Testis (tissue), 5 donors: ENCODE measurements at places on chromosomes 7 and 10. TPM values are rescaled to one million over a fixed set of nuclear protein-coding genes. Genes with fewer than 3 reads are reported as not detected.

- H3K27me3 ChIP-seq: no peaks in the 10 kb centered on the region
- H3K4me3 ChIP-seq: no peak overlapping the region
- no peaks in the 10 kb centered on the region for H3K36me3 ChIP-seq
- no peak overlapping the region for H3K27ac ChIP-seq
- DNase-seq: no peak
- no peaks in the 10 kb centered on the region for H3K4me1 ChIP-seq
These were observed 431.8 kb downstream of the GRM8 start for GRCh38 chr7:126820925-126821324.

DNA sequence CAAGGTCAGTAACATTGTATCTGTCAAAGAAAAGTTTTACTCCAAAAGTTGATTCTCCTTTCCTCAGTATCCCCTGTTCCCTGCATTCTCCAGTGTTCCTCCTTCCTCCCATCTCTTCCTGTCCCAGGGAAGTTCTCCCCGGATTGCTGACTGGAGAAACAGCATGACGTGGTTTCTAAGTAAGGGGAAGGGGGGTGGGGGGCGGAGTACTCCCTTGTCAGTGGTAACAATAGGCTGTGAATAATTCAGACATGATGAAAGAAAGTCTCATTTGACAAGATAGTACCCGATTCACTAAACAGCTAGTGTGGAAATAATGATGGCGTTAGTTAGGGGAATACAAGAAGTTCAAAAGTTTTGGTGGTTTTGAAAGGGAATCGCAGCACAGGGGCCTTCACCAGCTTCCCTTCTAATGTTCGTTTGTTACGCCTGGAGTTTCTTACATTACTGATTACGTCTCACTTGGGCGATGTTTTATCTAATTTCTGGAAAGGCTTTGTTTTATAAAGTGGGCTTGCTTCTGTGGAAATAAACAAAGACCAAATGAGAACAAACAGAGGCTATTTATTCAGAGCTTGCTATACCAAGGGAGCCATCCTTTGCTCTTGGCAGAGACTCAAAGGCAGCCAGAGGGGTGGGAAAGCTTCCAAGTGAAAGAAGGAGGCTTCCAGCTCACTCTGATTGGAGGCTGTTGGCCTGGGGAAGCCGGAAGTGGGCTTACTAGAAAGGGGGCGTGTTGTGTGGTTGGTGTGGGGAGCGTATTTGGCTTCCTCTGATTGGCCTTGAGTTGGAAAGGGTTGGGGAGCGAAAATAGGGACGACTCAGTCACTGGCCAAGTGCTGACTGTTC, 453.7 kb downstream of the SDK1 start:
- DNase-seq: peak; percentile 27
- no peaks in the 10 kb centered on the region for H3K36me3 ChIP-seq
- H3K4me3 ChIP-seq: no peak overlapping the region
- no peaks in the 10 kb centered on the region for H3K27me3 ChIP-seq

DNA sequence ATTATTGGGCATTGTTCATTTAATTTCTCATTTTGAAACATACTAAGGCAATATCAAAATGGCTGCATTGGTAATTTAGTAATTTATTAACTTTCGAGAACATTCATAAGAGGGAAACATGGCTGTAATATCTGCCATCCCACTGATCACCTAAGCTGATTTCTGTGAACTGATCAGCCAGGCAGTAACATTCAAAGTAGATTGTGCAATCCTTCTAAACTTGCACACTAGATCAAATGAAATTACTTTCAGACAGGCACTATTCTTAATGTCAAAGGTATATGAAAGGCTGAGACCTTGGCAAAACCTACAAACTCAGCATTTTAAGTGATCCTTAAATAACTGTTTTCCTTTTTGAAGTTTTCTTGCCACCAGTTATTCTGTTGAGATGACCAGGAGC, 290.7 kb downstream of the CACNA2D1 start:
- DNase-seq: no peak
- no peak overlapping the region for H3K27ac ChIP-seq
- H3K27me3 ChIP-seq: no peaks in the 10 kb centered on the region
- no peaks in the 10 kb centered on the region for H3K4me1 ChIP-seq
- H3K4me3 ChIP-seq: no peak overlapping the region
- H3K36me3 ChIP-seq: no peaks in the 10 kb centered on the region

DNA sequence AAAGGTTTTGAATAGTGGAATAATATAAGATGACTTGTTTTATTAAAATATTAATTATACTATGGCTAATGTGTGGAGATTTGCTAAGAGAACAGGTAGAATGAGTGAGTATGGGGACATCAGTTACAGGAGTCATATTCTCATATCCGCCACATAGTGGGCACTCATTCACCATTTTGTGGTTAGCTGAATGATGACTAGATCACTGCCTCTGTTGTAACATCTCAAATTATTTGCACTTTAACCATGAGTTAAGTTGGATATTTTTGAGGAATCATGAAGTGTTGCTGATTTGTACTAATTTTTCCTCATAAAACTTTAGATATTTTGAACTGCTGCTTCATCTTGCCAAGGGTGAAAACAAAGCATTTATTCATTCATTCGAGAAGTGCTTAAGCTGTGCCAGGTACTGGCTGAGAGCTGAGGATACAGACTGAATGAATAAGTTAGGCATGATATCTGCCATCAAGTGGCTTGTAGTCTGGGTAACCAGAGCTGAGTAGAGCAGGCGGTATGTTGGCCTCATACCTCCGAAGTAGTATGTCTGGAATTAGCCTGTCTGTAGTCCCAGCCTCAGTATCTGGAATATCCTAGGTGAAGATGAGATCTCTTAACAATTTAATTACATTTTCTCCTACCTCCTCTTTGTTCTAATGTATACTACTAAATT, 100.5 kb downstream of the ZEB1 start:
- no peaks in the 10 kb centered on the region for H3K27me3 ChIP-seq
- no peak overlapping the region for H3K4me3 ChIP-seq
- H3K27ac ChIP-seq: no peak overlapping the region
- H3K4me1 ChIP-seq: no peaks in the 10 kb centered on the region
- H3K36me3 ChIP-seq: no peaks in the 10 kb centered on the region
- DNase-seq: no peak

GRCh38 chr10:89837165-89838043, 136.0 kb downstream of the KIF20B start:
- peak; percentile 69 for DNase-seq
- H3K36me3 ChIP-seq: no peaks in the 10 kb centered on the region
- H3K27ac ChIP-seq: peak overlapping the region; percentile 79
- no peaks in the 10 kb centered on the region for H3K4me1 ChIP-seq
- no peaks in the 10 kb centered on the region for H3K27me3 ChIP-seq

DNA sequence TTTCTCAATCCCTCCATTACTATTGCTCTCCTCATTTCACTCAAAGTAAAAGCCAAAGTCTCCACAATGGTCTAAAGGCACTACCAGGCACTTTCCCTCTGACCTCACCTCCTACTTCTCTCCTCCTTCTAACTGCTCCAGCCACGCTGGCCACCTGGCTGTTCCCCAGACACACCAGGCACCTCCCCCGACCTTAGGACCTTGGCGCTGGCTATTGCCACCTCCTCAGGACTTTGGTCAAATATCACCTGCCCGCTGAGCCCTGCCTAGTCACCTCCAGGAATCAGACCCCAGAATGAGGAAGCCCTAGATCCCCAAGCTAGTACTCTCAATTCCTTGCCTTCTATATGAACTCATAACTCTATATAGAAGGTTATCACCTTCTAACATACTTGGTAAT, 66.2 kb upstream of the STEAP1B start:
- no peaks in the 10 kb centered on the region for H3K27me3 ChIP-seq
- H3K4me3 ChIP-seq: no peak overlapping the region
- no peaks in the 10 kb centered on the region for H3K36me3 ChIP-seq
- H3K27ac ChIP-seq: no peak overlapping the region

GRCh38 chr7:55569797-55570196, 2.5 kb downstream of the VOPP1 start:
- H3K4me1 ChIP-seq: peaks cover 27% of the 10 kb centered on the region
- H3K36me3 ChIP-seq: no peaks in the 10 kb centered on the region
- no peaks in the 10 kb centered on the region for H3K27me3 ChIP-seq

- H3K27me3 ChIP-seq: no peaks in the 10 kb centered on the region
- no peak for DNase-seq
- no peak overlapping the region for H3K4me3 ChIP-seq
- H3K36me3 ChIP-seq: no peaks in the 10 kb centered on the region
- H3K4me1 ChIP-seq: no peaks in the 10 kb centered on the region
These were observed 374.0 kb downstream of the CALN1 start for GRCh38 chr7:72038022-72038732.

GRCh38 chr7:43479042-43479441, 103.9 kb upstream of the STK17A start:
- DNase-seq: no peak
- H3K27ac ChIP-seq: no peak overlapping the region
- H3K4me3 ChIP-seq: no peak overlapping the region
- H3K4me1 ChIP-seq: no peaks in the 10 kb centered on the region
- H3K36me3 ChIP-seq: no peaks in the 10 kb centered on the region

- no peaks in the 10 kb centered on the region for H3K4me1 ChIP-seq
- H3K27ac ChIP-seq: no peak overlapping the region
- no peaks in the 10 kb centered on the region for H3K27me3 ChIP-seq
- no peak for DNase-seq
- no peak overlapping the region for H3K4me3 ChIP-seq
These were observed 68.3 kb downstream of the HYCC1 start for GRCh38 chr7:22945584-22945983.

GRCh38 chr7:141785706-141786552, 4.1 kb upstream of the TAS2R5 start:
- H3K36me3 ChIP-seq: no peaks in the 10 kb centered on the region
- no peaks in the 10 kb centered on the region for H3K27me3 ChIP-seq
- DNase-seq: peak; percentile 34

GRCh38 chr7:106290319-106290718, 5.5 kb upstream of the NAMPT start:
- no peaks in the 10 kb centered on the region for H3K27me3 ChIP-seq
- H3K4me1 ChIP-seq: no peaks in the 10 kb centered on the region
- no peaks in the 10 kb centered on the region for H3K36me3 ChIP-seq
- no peak overlapping the region for H3K4me3 ChIP-seq

- no peaks in the 10 kb centered on the region for H3K27me3 ChIP-seq
- DNase-seq: no peak
- no peaks in the 10 kb centered on the region for H3K4me1 ChIP-seq
- no peaks in the 10 kb centered on the region for H3K36me3 ChIP-seq
- no peak overlapping the region for H3K4me3 ChIP-seq
- H3K27ac ChIP-seq: no peak overlapping the region
These were observed 28.8 kb upstream of the KLHL7 start for GRCh38 chr7:23076772-23077171.

DNA sequence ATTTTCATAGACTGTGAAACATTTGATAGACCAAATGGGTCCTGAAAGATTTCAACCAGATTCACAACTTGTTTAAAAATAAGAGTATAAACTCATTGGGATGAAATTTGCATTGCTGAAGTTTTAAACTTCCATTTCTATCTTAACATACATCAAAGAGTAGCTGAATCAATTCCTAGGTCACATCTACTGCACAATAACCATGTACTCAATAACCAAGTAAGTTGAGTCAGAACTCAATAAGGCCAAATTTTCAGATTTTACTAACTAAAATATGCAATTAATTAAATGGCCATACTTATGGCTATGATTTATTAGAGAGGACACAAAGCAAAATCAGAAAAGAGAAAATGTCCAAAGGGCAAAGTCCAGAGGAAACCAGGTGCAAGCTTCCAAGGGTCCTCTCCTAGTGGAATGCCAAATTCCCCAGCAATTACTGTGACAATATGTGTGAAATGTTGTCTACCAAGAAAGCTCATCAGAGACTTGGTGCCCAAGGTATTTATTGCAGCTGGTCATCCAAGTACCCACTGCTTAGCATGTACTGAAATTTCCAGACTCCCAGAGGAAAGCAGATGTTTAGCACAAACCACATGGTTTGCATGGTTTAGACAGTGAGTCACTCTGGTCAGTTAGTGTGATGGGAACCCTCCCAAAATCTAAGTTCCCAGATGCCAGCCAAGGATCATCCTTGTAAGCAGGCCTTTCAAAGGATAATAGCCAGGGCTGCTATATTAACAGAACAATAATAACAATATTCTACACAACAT, 238.9 kb downstream of the IPMK start:
- H3K4me3 ChIP-seq: no peak overlapping the region
- no peaks in the 10 kb centered on the region for H3K27me3 ChIP-seq
- H3K4me1 ChIP-seq: no peaks in the 10 kb centered on the region
- no peak for DNase-seq
- H3K27ac ChIP-seq: no peak overlapping the region
- no peaks in the 10 kb centered on the region for H3K36me3 ChIP-seq

DNA sequence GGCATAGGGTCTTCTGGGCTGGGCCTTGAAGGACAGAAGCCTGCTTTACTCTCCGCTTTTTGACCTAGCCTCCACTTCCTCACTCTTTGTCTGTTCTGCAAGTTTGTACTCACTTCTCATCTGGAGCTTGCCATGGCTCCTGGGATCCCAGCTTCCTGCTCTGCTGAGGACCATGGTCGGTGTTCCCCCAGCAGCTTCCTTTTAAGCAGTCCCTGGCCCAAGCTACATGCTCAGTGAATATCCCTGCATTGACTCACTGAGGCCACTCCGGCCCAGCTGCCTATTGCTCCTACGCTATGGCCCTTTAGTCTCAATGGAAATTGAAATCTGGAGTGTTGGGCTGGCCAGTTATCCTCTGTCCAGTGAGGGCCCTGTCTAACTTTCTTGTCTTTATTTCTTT, 427.7 kb downstream of the RPS24 start:
- no peak overlapping the region for H3K27ac ChIP-seq
- H3K4me3 ChIP-seq: no peak overlapping the region
- no peaks in the 10 kb centered on the region for H3K27me3 ChIP-seq
- no peak for DNase-seq
- peaks cover 5% of the 10 kb centered on the region for H3K4me1 ChIP-seq

- H3K27me3 ChIP-seq: no peaks in the 10 kb centered on the region
- no peak overlapping the region for H3K27ac ChIP-seq
- no peaks in the 10 kb centered on the region for H3K36me3 ChIP-seq
- DNase-seq: no peak
These were observed 33.8 kb downstream of the NOLC1 start for GRCh38 chr10:102185811-102186527.

DNA sequence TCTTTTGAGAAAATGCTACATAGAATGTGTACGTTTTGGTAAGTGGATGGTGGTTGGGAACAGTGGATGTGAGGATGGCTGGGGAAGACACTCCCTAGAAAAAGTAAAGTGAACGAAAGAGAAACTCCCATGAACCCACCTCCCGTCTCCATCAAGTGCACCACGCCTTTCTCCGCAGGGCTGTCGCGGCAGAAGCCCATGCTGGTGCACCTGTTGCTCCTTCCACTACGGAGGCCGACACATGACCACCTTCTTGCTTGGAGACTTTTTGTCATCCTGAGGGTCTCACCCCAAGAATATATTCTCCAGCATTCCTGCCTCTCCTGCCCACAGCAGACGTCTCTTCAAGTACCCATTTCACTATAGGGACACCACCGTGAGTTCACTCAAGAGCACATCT, 630.4 kb upstream of the PFKP start:
- no peaks in the 10 kb centered on the region for H3K36me3 ChIP-seq
- H3K27me3 ChIP-seq: no peaks in the 10 kb centered on the region
- no peak for DNase-seq
- no peak overlapping the region for H3K27ac ChIP-seq

GRCh38 chr10:89301721-89302445, at the start of gene IFIT2:
TSS of gene IFIT2 (plus strand) at chr10:89302046. CDS start at chr10:89302124, 78 bp downstream.
- H3K4me1 ChIP-seq: peaks cover 5% of the 10 kb centered on the region
- H3K27me3 ChIP-seq: no peaks in the 10 kb centered on the region
- H3K4me3 ChIP-seq: peak within 1 kb of the TSS; percentile 49
- H3K36me3 ChIP-seq: no peaks in the 10 kb centered on the region
- DNase-seq: peak; percentile 28
- peak within 1 kb of the TSS; percentile 83 for H3K27ac ChIP-seq

DNTT gene
- not detected for total RNA-seq

IQUB gene
- total RNA-seq: 21.3 TPM

LRRN3 gene
- total RNA-seq: 49.1 TPM

ZNF438 gene
- 15.3 TPM for total RNA-seq

C10orf105 gene
- 0.47 TPM for total RNA-seq

ADAM8 gene
- total RNA-seq: 14.6 TPM

TMEM120A gene
- 150 TPM for total RNA-seq

DDC gene
- 3.3 TPM for total RNA-seq
